ENCODE measurements at places on chromosomes 4 and X.

DNA sequence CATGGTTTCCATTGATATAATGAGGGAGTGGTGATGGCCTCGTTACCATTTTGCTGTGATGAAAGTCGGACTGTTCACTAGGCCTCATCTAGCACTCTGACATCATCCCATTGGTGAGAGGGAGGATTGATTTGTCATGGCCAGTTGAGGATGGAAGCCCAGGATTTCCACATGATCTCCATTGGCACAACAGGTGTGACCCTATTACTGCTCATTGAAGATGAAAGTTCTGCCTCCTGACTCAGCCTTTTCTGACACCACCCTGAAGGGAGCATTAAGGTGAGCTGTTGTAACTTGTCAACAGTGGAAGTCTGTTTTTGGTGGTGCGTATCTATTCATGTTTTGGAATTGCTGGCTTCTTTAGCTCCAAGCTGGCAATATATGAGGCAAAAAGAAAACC, 144.2 kb downstream of the PABPC4L start:
- DNase-seq, result no peak

DNA sequence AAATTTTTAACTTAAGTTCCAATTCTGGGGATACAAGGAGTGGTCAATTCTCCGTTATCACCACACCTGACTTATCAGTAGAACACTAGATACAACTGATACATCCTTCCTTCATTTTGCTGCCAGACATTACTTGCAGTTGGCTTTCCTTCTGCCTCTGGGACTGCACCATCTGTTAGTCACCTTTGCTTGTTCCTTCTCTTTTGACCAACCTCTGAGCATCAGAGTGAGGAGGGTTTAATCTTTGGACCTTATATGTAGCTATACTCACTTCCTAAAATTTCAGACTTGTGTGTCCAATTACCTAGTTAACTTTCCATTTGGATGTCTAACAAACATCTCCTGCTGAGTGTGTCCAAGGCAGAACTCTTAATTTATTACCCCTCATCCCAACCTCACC, 330.7 kb downstream of the PTTG2 start:
- no peak for DNase-seq

DNA sequence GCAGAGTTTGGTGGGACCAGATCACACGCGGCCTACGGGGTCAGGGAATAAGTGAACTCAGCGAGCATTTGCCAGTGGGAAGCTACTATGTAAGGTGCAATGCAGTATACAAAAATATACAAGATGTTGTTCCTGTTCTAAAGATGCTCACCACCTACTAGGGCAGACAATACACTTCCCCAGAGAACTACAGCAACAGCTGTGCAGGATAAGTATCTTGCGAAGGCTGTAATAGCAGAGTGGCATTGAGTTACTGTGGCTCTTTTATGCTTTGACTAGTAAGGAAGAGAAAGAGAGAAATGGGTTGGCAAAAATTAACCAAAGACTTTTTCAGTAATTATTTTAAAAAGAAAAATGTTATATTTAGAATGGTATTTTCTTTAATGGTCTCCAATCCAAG, 61.2 kb downstream of the CDS1 start:
- DNase-seq, result no peak

GRCh38 chrX:47316276-47317025, 53.9 kb upstream of the ZNF157 start:
- DNase-seq, result peak; percentile 28

DNA sequence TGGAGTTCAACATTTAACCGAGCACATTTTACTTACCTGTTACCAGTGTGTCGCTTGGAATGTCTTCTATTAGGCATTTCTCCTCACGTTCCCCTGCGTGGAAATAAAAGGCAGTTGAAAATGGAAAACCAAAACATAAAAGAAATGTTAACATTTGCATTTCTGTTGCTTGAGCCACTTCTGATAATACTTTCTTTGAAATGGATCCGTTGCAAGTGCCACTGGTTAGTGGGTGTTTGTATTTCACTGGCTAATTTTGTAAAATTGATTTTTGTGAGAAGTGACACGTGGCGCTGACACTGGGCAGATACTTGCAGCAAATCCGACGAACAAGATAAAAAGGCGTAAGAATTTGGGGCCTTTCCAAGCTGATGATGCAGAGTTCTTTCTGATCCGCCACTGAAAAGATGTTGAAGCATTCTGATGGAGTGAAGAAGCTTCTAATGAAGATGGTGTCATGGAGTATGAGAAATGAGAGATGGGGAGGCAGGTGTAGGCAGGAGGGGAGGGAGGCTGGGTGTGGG, 18.8 kb downstream of the SPON2 start:
- DNase-seq, result no peak

DNA sequence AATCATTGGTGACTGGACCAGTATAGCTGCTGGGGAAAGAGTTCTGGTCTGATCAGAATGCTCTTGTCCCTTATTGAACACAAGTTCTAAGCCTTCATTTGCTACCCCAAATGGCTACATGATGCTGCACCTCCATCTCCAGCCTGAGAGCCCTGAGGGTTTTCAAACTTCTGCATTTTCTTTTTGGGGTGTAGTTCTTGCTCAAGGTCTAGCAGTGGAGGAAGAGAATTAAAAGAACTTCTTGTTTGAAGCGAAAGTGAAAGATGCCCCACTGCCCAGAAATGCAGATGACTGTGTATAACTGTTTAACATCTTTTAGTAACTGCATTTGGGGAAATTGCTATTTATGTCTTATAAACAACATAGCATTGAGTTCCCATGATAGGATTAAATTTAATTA, 38.5 kb downstream of the LAMTOR3 start:
- no peak for DNase-seq

- DNase-seq, result no peak
Measured at GRCh38 chr4:53653484-53654053, 62.3 kb upstream of the LNX1 start.

- no peak for DNase-seq
Measured at GRCh38 chr4:121953860-121954259, 2.0 kb upstream of the TRPC3 start.

GRCh38 chr4:103482893-103483292, 236.9 kb downstream of the TACR3 start:
- DNase-seq, result no peak

GRCh38 chr4:25567253-25567652, 88.4 kb upstream of the SLC34A2 start:
- DNase-seq, result no peak

GRCh38 chr4:39635023-39635422, 3.6 kb downstream of the SMIM14 start:
- DNase-seq, result no peak

GRCh38 chr4:37421614-37422013, 177.1 kb downstream of the NWD2 start:
- no peak for DNase-seq

GRCh38 chr4:122758033-122758432, 25.5 kb downstream of the BBS12 start:
- no peak for DNase-seq
